ENCODE measurements at places on chromosomes 6 and 20.

GRCh38 chr20:50389438-50389807 lies 120.8 kb upstream of the PTPN1 start:
- no peak for DNase-seq

- no peak for DNase-seq
Observed at GRCh38 chr6:125294925-125295324, 6.8 kb downstream of the HDDC2 start.

DNA sequence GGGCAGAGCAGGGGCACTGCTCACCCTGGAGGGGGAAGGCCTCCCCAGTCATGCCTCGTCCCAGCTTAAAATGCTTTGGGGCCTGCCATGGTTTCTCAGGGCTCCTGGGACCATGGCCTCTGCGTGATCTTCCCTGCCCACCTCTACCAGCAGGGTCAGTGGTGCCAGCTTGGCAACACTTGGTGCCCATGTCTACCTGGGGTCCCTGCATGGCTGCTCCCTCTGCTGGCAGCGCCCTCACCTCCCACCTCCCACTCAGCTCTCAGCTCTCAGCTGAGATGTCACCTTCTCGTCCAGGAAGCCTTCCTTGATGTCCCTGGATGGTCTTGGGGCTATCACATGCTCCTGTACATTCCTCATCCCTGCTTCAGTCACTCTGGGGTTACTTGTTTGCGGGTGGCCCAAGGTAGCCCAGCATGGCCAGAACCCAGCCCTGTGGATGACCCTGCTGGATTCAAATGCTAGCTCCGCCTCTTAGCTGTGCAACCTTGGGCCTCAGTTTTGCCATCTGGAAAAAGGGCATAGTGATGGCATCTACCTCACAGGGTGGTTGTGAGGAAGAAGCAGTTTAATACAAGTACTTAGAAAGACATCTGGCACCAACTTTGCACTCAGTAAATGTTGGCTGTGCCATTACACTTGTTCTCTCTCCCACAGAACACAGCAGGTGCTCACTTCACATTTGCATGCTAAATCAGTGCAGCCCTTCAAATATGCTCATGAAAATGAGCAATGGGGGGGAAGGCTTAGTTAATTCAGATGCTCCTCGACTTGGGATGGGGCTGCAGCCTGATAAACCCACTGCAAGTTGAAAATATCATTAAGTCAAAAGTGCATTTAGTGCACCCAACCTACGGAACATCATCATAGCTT lies 53.5 kb upstream of the PTPN1 start:
- DNase-seq, result no peak

- DNase-seq, result no peak
Observed at GRCh38 chr20:46331611-46332361, 23.5 kb upstream of the CDH22 start.

DNA sequence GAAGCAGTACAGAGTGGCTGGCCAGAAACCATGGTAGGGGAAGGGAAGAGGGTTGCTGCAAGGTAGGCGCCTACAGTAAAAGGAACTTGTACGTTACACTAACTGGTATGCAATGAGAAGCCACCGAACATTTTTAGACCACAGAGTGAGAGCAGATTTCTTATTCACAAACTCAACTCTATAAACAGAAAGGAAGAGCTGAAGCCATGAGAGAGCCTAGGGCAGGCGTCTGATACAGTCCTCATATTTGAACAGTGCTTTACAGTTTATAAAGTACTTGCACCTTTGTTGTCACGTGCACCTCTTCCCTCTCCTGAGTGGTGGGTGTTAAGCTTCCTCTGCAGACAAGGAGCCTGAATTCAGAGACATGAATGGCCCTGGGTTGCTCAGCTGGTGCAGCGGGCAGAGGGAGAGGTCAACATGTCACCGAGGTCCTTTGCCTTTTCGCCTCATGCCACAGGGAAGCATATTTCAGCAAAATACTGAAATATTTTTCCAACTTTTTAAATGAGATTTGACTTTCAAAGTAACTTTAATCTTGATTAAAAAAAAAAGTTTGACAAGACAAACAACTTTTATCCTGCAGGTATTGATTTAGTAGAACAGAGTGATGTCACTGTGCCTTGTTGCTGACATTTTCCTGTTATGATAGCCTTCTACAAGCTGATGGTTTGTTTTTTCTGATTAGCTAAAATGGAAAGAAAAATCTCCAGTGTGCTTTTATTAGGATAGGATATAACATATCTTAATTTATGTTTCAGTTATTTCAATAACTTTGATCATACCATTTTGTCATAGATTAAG lies 23.8 kb downstream of the UST start:
- DNase-seq, result no peak

GRCh38 chr6:71489736-71490135 lies 201.1 kb downstream of the OGFRL1 start:
- peak; percentile 79 for DNase-seq

- no peak for DNase-seq
Observed at GRCh38 chr6:44062771-44063560, 64.3 kb downstream of the MRPL14 start.
